ENCODE measurements at places on chromosomes 1 and 21. TPM values are rescaled to one million over a fixed set of nuclear protein-coding genes. Genes with fewer than 3 reads are reported as not detected.

DNA sequence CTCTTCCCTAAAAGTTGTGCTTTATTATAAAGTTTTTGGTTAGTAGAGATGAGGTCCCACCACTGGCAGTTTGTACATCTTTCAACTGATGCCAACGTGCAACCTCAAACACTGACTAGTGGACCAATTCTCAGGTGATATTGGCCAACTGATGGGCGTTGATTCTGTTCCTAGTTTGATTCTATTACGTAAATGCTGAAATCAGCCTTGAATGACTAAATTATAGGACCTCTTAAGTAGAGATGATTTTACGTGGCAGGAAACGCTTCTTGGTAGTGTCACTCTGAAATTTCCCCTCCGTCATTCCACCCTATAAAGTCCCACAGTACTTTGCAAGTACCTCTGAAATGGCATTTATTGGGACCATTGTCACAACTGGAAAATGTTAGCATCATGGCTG lies 8.8 kb upstream of the FNDC7 start:
- DNase-seq = no peak

RPF1 gene
- total RNA-seq = 8.6 TPM

CLCA1 gene
- 0.10 TPM for total RNA-seq

CATSPERE gene
- total RNA-seq = 1.2 TPM

- DNase-seq = no peak
Measured at GRCh38 chr1:216824511-216824910, 101.3 kb upstream of the ESRRG start.

DNA sequence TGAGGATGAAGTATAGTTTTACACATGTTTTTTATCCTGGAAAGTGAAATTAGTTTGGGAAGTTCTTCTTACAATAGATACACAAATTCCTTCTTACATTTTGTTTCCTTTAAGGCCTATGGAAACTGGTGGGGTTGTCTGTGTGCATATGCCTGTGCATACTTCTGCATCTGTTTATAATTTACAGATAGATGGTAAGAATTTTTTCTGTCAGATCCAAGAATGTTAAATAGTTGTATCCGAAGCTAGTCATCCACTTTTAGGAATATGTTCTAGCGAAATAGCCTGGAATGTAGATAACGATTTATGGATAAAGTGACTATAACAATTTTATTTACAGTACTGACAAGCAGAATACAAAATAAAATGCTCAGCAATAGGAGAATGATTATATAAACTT lies 194.1 kb downstream of the ROR1 start:
- DNase-seq = no peak

DNA sequence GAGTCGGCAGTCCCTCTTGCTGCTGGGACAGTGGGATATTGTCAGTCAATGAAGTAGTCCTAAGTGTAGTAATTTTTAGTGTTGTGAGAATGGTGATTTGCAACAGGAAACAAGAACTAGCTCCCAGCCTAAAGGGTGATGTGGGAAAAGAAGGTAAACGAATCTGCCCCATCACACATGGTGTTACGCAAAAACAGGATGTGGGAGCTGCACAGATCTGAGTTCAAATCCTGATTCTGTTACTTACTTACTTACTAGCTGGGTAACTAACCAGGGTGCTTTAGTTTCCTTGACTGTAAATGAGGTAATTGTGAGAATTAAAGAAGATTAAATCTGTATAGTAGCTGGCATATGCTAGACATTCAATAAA lies 22.3 kb downstream of the NAV1 start:
- DNase-seq = no peak

ZYG11A gene
- total RNA-seq = 0.40 TPM

WDR64 gene
- 0.40 TPM for total RNA-seq

TMIGD3 gene
- total RNA-seq = 7.8 TPM

FAM72C gene
- total RNA-seq = not detected

DNA sequence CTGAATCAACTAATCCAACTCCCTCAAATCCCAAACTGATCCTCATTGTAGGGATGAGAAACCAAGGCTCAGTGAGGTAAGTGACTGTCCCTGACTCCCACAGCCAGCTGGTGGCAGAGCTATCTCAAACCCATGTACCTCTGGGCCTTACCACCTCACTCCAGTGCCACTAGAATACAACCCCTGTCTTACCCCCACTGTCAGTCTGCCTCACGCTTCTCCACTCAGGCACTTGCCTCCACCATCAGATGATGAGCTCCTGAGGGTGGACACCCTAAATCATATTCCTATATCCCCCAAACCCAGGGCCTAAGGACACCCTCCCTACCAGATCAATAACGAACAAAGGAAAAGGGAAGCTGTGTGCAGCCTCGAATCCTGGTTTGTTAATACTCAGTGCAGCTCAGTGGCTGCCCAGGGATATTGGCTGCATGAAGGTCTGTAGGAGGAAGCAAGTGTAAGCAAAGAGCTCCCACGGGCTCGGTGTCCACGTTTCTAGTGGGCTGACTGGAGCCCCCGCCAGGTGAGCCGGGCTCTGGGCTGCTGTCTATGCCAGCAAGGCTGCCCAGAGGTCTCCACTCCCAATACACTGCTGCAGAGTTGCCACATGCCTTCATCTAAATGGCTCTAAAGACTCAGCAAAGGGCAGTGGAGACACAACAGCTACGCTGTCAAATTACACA lies 533.4 kb downstream of the MATN1 start:
- no peak for DNase-seq

All from left lobe of liver (tissue), 2 donors.